GM12864 (cell line): ENCODE measurements at places on chromosomes 11 and 22.

- DNase-seq, result no peak
Measured at GRCh38 chr22:23207729-23208393, 27.6 kb downstream of the BCR start.

DNA sequence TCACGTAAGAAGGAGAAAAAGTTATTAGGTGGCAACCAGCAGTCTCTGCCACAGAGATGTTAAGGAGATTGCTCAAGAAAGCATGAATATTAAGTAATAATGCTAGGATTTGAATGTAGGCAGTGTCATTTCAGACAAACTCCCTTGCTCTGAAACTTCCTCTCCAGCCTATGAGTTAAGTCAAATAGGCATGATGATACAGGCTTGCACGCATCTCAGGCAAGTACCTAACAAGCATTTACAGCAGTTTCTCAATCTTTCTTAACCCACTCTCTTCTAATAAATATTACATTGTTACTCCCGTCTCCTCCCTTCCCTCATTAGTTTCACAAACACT, 72.7 kb downstream of the RAB38 start:
- DNase-seq, result no peak

DNA sequence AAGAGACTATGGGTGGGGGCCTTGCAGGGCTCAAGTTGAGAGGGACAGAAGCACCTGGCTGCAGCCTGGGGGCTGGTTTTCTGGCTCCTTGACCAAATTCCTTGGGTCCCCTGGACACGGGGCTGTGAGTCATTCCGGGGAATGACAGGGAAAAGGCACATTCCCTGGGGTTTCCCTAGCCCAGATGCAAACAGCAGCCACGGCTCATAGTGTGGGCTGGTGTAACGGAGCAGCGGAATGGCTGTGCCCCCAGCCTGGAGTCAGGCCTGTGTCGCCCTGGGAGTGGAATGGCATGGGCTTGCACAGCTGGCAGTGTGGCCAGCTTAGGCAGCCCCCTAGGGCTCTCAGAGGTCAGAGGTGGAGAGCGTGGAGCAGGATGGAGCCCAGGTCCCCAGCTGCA, 77.6 kb upstream of the KCNQ1OT1 start:
- DNase-seq, result no peak

DNA sequence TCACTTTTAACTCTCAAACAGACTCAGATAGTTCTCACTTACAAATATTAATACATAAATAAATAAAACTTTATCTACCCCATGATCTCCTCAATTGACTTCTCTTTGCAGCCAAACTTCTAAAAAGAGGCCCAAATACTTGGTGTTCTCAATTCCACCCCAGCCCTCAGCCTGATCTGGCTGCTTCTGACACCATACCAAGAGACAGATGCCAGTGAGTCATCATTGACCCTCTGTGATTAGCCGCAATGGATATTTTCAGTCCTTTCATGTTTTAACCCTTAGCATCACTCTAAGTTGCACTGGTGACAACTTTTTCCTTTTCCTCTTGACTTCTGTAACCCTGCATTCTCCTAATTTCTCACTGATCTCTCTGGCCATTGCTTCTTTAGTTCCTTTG, 184.1 kb upstream of the ARHGAP20 start:
- DNase-seq, result no peak

DNA sequence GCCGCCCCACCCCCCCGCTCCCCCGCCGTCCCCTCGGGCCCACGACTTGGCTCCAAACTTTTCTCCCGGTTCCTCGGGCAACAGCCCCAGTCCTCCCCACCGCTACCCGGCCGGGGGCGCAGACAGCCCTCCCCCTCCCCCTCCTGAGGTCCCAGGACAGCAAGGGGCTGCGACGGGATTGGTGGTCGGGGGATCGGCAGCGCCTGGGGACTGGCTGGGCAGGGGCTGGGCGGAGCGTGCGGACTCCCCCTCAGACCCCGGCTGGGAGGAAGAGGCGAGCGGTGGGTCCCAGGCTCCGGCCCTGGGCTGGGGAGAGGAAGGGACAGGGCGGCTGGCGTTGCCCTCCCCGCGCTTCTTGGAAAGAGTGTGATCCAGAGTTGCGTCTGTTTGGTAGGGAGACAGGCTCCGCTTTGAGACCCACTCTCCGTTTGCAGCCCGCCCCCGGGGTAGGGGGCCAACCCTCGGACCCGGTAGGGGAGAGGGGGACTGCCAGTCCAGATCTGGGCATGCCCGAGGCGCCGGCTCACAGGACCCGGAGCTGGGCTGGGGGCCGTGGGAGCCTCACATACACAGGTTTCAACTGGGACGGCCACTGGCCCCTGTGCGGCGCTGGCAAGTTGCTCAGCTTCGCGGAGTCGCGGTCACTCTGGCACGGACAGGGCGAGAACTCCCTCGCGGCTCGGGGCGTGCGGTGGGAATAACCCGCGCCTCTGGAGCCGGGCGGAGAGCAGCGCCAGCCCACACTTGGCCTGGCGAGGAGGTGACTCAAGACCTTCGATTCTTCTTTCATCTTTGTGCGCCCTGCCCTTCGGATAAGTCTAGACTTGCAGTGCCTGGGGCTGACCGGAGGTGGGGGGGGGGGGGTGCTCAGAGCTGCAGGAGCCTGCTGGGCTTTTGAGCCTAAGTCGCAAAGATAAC, 999 bp downstream of the TSKU start:
- no peak for DNase-seq

DNA sequence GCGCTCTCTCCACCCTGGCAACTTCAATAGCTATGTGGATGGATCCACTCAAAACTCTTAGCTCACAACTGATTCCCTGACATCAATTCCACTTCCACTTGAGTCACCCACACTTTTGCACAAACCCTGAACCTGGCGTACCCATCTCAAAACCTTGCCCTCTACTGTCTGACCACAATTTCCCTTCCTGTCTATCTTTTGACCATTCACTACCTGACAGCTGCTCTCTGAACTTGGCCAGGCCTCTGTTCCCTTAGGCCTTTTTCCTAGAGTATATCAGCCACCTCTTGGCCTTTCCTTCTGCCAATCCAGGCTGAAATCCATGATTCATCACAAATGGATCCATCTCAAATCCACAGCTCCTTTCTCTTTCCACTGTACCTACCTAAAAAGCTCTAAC, 106.0 kb downstream of the RPL27A start:
- no peak for DNase-seq

DNA sequence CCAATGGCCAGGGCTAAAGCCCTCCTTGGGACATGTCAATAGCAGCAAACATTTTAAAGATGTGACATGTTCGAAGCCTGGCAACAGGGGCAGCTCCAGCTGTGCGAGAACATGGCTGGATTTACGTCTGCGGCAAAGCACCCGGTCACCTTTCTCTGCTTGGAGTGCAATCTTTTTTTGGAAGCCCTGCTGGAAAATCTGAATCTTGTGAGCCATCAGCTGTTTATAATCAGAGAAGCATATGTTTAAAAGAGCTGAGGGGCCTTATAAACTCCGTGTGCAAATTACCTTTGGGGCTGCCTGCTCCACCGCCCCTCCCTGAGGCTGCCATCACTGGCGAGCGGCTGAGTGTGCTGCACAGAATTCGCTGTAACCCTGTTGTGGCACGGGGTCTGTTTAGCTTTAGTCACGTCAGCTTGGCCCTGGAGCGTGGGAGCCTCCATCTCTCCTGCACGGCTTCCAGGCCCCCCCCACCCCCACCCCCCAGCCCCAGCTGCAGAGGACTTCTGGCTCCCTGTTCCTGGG, 9.0 kb upstream of the KCNQ1OT1 start:
- DNase-seq, result no peak

GRCh38 chr11:109783840-109784239, 309.4 kb upstream of the ZC3H12C start:
- DNase-seq, result peak; percentile 29

DNA sequence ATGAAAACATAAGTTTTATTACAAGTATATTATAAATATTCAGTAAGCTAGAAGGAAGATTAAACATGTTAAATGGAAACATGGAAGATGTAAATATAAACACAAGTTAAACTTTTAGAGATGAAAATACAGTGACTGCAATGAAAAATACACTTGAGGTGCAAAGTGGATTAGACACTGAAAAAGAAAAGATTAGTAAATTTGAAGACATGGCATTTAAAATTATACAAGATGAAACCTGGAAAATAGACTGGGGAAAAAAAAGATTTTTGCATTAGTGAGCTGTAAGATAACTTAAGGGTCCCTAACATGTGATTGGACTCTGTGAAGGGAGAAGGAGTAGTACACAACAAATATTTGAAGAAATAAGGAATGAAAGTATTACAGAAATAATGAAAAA, 33.3 kb downstream of the ELP4 start:
- no peak for DNase-seq

DNA sequence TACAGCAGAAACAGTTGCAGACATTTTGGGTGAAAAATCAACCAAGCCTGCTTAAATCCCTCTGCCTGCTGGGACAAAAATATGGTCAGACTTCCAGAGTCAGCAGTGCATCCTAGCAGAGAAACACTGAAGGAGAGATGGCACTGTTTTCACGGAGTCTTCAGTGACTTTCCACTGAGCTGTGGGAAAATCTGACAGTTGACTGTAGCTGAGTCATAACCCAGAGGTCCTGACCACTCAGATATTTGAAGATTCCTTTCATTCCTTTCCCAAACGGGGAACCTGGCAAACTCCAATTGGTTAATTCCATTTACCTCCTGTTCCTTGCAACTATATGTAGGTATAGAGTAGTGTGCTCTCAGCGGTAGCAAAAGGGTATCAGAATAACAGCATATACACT, 20.9 kb upstream of the UPB1 start:
- DNase-seq, result no peak

- no peak for DNase-seq
Measured at GRCh38 chr11:97703851-97704250, 1314.0 kb downstream of the JRKL start.

DNA sequence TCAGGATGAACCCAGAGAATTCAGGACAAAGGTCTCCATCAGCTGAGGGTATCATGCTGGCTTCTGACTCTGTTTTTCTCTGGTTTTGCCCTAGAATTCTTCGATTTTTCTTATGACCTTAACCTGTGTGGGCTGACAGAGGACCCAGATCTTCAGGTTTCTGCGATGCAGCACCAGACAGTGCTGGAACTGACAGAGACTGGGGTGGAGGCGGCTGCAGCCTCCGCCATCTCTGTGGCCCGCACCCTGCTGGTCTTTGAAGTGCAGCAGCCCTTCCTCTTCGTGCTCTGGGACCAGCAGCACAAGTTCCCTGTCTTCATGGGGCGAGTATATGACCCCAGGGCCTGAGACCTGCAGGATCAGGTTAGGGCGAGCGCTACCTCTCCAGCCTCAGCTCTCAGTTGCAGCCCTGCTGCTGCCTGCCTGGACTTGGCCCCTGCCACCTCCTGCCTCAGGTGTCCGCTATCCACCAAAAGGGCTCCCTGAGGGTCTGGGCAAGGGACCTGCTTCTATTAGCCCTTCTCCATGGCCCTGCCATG, 16.8 kb downstream of the SERPING1 start:
- no peak for DNase-seq

DNA sequence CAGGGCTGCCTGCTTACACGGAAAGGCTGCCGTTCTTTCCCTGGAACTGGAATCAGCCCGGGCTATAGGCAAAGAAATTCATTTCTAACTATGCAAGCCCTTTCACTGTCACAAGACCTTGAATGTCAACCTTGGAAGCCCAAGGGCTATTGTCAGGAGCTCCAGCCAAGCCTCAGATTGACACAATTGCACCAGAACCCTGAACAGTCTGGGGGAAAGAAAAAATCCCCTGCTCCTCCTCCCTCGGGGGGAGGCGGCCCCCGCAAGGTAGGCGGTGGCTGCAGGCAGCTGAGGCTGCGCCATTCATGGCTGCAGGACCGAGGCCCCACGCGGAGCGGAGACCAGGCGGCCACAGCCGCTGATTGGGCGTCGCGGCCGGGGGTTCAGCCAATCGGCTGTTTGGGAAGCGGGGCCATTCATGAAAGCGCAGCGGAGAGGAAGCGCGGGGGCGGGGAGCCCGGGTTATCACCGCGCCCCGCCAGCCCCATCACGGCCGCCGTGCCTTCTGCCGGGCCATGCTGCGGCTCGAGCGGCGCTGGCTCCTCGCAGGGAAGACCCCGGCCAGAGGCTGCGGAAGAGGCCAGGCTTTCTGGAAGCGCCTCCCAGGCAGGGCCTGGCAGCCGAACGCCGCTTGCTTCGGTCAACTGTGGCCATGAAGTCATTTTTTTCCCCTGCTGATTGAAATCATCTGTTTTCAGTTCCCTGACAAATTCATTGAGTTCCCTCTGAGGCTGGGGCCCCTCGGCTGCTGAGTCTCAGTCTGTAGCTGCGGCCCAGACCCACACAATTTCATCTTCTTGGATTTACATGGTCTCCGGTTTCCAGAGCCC, 38.1 kb upstream of the LINC01488 start:
- peak; percentile 35 for DNase-seq

GRCh38 chr22:43092085-43092484, 2.9 kb upstream of the TTLL1 start:
- DNase-seq, result no peak

GRCh38 chr11:47987781-47988180, 7.4 kb downstream of the PTPRJ start:
- no peak for DNase-seq

- no peak for DNase-seq
Measured at GRCh38 chr11:36030731-36031281, 86.9 kb downstream of the LDLRAD3 start.
